ENCODE measurements at places on chromosomes 1 and 21.

DNA sequence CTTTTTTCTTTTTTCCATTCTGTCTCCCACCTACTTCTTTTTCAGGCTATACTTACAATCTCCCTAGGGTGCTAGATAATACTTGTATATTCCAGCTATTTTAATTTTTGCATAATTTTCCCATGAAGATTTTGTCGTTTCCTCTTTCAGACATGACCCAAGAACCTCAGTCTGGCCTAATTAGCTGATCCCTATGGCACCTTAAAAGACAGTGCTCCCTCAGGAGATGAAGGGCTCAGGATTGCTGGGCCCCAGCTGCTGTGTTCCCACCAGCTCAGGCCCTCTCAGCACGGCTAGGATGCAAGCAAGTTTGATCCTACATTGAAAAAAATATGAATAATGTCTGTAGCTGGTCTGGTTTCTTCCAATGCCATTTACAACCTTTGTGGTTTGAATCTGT is 55.0 kb upstream of the RGS5 start:
- no peak for DNase-seq

- no peak for DNase-seq
Observed at GRCh38 chr1:182259968-182260367, 131.6 kb downstream of the GLUL start.

DNA sequence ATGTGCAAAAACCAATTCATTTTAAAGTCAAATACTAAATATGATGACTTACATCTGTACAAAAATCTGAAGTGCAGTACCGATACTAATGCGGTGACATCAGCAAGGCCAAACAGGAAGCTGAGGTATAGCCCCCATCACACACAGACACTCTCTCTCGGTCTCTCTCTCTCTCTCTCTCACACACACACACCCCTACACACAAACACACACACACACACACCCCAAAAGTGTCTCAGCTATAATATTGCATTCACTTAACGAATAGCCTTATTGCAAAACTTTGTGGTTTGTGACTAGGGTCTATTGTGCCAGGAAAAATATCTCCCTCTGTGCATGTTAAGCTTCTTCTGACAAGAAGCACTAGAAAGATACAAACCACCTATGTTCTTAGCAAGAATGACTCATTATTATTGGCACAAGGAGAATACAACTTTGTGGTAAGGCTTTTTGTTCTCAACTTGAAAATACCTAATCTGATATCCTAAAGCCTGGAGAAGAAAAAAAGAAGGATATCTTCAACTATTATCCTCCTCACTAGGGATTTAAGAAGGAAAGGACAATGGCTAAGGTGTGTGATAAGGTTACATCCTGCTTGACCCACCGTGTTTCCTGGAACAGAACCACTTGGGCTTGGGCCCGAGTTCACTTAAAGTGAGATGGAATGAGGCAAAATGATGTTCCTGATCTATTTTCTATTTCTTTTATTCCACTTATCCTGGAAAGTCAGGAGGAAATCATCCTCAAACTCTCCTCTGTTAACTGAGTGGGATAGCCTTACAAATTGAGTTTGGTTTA is 107.1 kb downstream of the NIBAN1 start:
- DNase-seq = no peak

DNA sequence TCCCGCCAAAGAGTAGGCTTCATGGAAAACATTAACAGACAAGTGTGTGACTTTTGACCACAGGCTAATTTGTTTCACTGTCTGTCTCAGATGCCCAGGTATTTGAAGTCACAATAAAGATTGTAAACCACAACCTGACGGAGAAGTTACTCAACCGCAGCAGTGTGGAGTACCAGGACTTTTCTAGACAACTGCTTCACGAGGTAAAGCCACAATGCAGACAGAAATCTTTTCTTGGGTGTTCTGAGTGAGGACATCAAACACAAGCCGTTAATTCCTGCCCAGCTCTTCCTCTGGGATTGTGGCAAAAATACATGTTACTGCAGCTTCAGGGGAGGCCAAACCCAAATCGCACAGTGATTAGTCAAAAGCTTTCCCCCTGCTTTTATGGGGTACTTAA is 31.0 kb downstream of the UMODL1 start:
- no peak for DNase-seq

- DNase-seq = no peak
Observed at GRCh38 chr1:15943328-15943991, 32.4 kb downstream of the ZBTB17 start.

GRCh38 chr1:239566074-239566473 is 179.7 kb downstream of the CHRM3 start:
- DNase-seq = no peak

DNA sequence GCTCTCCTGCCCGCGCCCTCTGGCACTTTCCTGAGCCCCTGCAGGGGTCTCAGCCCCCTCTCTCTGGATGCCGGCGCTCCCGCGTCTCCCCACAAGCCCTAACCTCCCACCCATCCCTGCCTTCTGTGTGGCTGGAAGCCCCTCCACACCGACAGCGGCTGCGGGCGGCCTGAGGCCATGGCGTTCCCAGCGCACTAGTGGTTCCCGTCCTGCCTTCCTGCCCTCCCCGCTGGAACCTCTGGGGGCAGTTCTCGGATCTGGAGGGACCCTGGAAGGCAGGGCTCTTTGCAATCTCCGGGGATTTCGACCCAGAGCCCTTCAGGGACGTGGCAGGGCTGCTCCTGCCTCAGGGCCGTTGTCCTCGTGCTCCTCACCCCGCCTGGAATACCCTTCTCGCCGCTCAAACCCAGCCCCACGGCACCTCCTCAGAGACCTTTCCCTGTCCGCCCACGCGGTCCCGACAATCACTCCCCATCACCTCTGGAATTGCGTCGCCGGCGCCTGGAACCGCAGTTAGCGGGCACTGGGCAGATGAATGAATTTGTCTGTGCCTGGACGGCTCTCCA is 493 bp upstream of the ESPN start:
- DNase-seq = no peak

- DNase-seq = no peak
Observed at GRCh38 chr21:16086936-16087335, 357.2 kb downstream of the USP25 start.

DNA sequence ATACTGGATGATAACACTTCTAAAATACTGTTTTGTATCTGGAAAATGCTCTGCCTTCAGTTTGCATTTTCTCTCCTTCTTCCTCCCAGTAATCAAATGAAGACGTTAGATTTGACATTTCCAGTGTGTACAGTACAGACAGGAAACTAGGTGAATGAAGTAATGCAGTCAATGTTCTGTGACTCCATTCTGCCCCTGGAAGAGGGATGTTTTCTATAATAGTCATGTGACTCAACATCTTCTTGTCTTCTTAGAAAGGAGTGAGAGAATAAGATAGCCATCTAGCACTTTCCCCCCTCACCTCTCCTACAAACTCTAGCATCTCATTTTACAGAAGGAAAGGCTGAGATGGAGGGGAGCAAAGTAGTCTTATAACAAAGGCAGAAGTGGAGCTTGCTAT is 77.6 kb downstream of the DDR2 start:
- DNase-seq = no peak

- no peak for DNase-seq
Observed at GRCh38 chr1:24481101-24481500, 21.5 kb upstream of the RCAN3 start.

DNA sequence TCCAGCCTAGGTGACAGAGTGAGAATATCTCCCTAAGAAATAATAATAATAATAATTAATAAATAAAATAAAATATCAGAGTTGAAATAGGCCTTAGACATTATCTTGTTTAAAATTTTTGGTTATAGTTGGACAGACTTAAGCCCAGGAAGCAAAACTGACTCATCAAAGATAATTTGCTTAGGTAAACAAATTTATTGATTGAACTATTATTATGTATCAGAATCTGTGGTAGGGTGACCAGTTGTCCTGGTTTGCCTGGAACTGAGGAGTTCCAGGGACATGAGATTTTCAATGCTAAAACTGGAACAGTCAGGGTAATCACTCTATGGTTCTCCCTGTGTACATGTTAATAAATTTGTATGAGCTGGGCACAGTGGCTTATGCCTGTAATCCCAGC is 47.8 kb upstream of the RNF11 start:
- no peak for DNase-seq
